ENCODE measurements at places on chromosomes 1 and 21.

- no peak for DNase-seq
Observed at GRCh38 chr1:5765483-5765882, 226.7 kb downstream of the NPHP4 start.

- no peak for DNase-seq
Observed at GRCh38 chr1:205344066-205344928, 12.4 kb downstream of the KLHDC8A start.

- DNase-seq: no peak
Observed at GRCh38 chr1:33805988-33806387, 57.9 kb upstream of the HMGB4 start.

DNA sequence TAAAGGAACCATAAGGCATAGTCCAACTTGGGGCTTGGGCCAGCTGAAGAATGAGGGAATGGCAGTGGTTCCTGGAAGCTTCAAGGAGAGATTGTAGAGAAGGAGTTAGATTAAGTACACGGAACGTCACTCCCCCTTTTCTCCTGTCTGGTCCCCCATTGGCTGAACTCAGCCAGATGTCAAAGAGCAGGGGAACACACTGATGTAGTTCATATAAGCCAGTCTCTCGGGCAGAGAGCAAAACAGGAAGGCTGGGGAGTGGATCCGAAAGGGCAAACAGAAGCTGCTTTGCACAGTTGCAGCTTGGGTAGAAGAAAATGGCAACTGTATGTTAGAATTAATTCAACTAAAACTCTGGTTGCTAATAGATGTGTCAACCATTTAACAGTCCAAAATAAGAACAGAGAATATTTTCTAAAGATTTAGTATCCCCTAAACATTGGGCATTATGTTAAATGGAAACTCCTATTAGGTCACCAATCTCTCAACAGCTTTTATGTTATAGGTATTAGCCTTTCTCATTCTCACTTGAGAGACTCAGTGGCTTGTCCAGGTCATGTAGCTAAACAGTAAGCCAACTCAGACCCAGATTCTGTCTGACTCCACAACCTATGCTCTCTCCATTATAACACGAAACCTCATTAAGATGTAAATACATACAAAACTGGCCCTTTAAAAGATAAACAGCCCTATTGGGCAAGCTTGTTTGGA, 600.7 kb upstream of the USP24 start:
- no peak for DNase-seq

DNA sequence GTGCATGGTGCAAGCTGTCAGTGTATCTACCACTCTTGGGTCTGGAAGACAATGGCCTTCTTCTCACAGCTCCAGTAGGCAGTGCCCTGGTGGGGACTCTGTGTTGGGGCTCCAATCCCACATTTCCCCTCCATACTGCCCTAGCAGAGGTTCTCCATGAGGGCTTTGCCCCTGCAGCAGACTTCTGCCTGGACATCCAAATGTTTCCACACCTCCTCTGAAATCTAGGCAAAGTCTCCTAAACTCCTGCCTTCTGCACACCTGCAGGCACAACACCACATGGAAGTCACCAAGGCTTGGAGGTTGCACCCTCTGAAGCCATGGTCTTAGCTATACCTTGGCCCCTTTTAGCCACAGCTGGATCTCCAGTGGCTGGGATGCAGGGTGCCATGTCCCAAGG, 31.8 kb upstream of the CITED4 start:
- DNase-seq: no peak

DNA sequence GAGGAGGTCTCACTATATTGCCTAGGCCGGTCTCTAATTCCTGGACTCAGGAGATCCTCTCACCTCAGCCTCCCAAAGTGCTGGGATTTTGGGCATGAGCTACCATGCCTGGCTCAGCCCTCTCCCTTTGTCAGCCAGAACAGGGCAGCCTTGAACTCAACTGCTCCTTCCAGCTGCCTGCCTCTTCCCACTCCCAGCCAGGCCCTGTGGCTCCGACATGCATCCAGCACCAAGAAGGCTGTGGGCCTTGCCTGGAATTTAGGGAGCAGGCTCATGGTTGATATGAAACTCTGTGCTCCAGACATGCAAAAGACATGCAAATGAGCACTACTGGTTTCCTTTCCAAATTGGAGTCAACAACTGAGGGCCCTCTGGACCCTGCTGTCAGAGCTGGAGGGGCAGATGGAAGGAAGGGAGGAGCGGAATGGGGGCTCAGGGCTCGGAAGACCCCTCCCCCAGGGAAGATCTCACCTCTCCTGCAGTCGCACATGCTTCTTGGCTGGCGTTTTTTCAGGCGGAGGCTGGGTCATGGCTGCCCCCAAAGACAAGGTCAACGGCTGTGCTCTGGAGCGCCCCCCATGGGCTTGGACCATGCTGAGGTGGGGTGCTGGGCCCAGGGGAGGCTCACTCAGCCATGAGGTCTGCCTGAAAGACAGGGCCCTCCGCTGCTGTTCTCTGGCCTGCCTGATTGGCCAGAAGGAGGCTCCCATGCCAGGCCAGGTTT, 1.4 kb downstream of the PTPN7 start:
- no peak for DNase-seq

GRCh38 chr1:99641558-99641957, 4.4 kb upstream of the PALMD start:
- DNase-seq: no peak

GRCh38 chr1:247401310-247402119, 14.5 kb upstream of the NLRP3 start:
- DNase-seq: no peak

GRCh38 chr1:32592943-32593342, 53.7 kb downstream of the ZBTB8A start:
- DNase-seq: no peak

Measured in stimulated activated CD8-positive, alpha-beta memory T cell treated with anti-CD3 and anti-CD28 coated beads, Interleukin-2, amount 100 ng/mL, for 48 hours (primary cell).